ENCODE measurements at places on chromosomes 6 and 20. TPM values are rescaled to one million over a fixed set of nuclear protein-coding genes. Genes with fewer than 3 reads are reported as not detected.

UCKL1 gene
- total RNA-seq: 34.2 TPM

ZBTB46 gene
- 4.5 TPM for total RNA-seq

TGM3 gene
- not detected for total RNA-seq

CST4 gene
- not detected for total RNA-seq

EDN1 gene
- total RNA-seq: 3.2 TPM

DNA sequence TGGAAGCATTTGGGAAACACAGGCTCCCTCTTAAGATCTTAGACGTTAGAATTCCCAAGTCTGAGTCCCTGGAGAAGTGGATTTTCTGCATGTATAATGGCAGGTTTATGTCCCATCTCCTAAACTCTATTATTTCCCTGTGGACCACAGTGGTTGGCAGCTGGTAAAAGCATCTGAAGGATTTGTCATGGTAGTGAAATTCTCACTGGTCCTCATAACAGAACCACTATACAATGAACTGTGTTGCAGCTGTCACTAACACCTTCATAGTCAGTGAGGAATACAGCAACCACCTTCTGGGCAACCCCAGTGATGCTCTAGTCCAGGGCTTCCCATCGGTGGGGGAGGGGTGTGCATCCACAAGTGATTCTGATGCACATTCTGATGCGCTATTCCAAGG lies 396.9 kb downstream of the ZFAND3 start:
- no peak overlapping the region for H3K27ac ChIP-seq
- H3K4me1 ChIP-seq: peaks cover 31% of the 10 kb centered on the region
- no peaks in the 10 kb centered on the region for H3K27me3 ChIP-seq
- no peak for DNase-seq

GRCh38 chr6:17156966-17157365 lies 55.1 kb downstream of the STMND1 start:
- no peaks in the 10 kb centered on the region for H3K36me3 ChIP-seq
- no peak overlapping the region for H3K27ac ChIP-seq
- no peaks in the 10 kb centered on the region for H3K27me3 ChIP-seq
- H3K4me1 ChIP-seq: peaks cover 1% of the 10 kb centered on the region

DNA sequence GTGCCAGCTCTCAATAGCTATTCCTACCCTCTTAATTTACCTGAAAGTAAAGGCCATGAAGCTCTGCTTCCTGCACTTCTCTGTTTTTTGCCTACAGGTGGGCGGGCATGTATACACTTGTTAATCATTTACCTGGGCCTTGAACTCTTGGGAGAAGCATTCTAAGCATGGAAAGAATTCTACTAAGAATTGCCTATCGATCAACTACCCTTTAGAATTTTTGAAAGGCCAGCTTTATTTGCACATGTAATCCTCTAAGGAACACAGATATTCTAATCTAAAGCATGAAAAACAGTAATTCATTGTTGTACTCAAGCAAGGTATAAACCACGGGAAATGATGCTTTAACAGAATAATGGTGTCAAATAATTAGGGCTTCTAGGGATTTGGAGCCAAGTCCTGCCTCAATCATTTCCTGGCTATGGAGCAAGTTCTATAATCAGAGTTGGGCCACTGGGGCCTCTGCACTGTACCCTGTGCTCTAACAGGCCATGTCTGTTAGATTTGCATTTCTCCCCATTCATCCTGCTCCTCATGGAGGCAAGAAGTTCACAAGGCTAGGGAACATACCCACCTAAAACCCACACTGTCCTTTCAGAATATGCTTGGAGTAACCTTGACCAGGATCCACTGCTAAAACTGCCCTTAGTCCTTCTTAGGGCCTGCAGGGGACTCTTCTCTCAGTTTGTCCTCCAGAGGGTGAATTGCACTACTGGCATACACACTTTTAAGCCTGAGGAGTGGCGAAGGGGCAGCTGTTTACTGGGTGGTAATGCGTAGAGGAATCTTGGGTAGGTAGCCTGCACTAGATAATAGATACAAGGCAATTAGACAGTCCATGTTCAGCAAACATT lies 276.4 kb upstream of the JAG1 start:
- no peak for DNase-seq
- H3K4me1 ChIP-seq: peaks cover 3% of the 10 kb centered on the region
- H3K27ac ChIP-seq: no peak overlapping the region
- no peak overlapping the region for H3K4me3 ChIP-seq
- H3K36me3 ChIP-seq: no peaks in the 10 kb centered on the region

DNA sequence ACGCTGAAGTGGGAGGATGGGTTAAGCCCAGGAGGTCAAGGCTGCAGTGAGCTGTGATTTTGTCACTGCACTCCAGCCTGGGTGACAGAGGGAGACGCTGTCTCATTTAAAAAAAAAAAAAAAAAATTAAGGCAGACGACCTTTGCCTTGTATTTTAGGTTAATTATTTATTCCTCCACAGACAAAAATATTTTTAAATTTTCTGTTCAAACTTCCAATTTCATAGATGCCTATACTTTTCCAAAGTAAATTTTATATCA lies 6.3 kb upstream of the SMIM28 start:
- H3K4me1 ChIP-seq: no peaks in the 10 kb centered on the region
- no peaks in the 10 kb centered on the region for H3K36me3 ChIP-seq
- no peak for DNase-seq
- H3K27ac ChIP-seq: no peak overlapping the region
- no peak overlapping the region for H3K4me3 ChIP-seq

DNA sequence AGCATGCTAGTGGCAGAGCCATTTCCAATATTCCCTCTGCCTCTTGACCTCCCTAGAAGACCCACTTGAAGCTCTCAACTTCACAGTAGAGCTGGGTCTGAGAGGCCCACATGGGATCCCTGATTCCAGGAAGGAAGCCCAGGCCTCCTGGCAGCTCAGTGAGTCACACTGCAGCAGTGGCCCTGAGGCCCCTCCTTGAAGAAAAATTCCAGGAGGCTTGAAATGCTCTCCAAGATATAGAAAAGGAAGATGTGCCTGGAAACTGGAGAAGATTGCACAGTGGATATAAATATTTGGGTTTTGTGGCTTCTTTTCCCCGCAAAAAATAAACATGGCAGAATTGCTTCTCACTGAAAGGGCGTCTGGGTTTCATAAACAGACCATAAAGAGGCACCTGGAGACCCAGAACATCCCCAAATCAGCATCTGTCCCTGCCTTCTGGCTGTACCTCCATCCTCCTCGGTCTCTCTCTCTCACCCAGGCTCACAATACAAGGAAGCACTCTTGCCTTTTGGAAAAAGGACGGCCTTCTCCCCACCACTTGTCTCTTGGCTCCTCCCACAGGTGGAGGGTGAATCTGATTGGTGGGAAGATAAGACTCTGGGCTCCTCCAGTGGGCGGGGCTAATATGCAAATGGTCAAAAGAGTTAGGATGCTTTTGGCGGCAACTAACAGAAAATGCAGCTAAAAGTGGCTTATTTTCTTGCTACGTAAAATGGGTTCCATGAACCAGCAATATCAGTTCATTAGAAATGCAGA lies 200.0 kb upstream of the SULF2 start:
- H3K4me1 ChIP-seq: no peaks in the 10 kb centered on the region
- H3K4me3 ChIP-seq: no peak overlapping the region
- no peaks in the 10 kb centered on the region for H3K36me3 ChIP-seq
- DNase-seq: no peak

DNA sequence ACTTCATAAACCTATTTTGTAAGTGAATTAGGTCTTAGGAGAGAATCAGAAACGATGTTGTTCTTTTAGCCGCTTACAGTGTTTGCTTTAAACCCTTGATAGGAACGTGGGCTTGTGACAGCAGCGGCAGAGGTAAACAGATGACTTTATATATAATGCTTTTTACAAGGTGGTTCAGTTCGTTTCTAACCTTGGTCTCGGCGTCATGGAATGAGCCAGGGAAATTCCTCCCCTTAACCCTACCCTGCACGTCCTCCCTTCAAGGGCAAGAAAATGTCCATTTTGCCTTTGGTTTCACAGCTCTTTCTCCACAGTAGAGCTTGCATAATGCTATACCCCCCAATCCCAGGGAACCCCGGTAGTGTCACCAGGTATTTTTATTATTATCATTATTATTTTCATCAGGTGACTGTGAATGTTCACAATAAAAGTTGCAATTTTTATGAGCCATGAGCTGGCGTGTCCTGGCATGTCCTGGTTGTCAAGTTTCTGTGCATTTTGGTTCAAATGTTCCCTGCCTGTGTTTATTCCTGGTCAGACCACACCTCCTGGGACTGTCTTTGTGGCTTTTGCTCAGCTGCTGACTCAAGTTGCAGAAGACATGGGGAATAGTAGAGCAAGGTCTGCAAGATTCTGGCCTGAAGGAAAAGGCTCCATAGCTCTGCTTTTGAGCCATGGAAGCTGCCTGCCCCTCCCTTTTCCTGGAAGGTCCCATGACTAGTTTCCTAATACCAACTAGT lies 112.8 kb upstream of the BMP2 start:
- H3K27ac ChIP-seq: no peak overlapping the region
- no peaks in the 10 kb centered on the region for H3K36me3 ChIP-seq
- H3K4me3 ChIP-seq: no peak overlapping the region
- no peak for DNase-seq
- H3K4me1 ChIP-seq: no peaks in the 10 kb centered on the region
- H3K27me3 ChIP-seq: no peaks in the 10 kb centered on the region

GRCh38 chr6:107555449-107555848 lies 65.5 kb downstream of the SOBP start:
- H3K4me3 ChIP-seq: no peak overlapping the region
- no peak for DNase-seq
- H3K27ac ChIP-seq: no peak overlapping the region
- H3K36me3 ChIP-seq: peaks cover 10% of the 10 kb centered on the region
- no peaks in the 10 kb centered on the region for H3K27me3 ChIP-seq
- no peaks in the 10 kb centered on the region for H3K4me1 ChIP-seq

DNA sequence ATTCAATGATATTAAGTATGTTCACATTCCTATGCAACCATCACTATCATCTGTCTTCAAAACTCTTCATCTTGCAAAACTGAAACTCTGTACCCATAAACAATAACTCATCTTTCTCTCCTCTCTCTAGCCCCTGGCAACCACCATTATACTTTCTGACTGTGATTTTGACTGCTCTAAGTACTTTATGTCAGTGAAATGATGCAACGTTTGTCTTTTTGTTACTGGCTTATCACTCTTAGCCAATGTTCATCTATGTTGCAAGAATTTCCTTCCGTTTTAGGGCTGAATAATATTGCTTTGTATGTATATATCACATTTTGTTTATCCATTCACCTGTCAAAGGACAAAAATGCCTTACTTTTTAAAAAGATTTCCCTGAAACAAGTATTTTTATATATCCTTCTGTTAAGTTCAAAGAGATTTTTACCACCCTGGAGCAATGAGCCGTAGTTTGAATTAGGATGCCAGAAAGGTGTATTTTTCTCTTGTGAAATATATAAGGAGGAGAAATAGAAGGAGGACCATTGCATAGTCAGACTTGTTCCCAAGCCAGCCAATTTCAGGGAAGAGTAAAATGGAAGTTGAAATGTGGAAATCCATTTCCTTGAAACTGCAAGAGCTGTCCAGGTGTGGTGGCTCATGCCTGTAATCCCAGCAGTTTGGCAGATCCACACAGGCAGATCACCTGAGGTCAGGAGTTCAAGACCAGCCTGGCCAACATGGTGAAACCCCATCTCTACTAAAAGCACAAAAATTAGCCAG lies 4.0 kb upstream of the CGAS start:
- H3K27me3 ChIP-seq: peaks cover 13% of the 10 kb centered on the region
- no peak for DNase-seq
- no peak overlapping the region for H3K4me3 ChIP-seq
- peaks cover 7% of the 10 kb centered on the region for H3K4me1 ChIP-seq
- no peaks in the 10 kb centered on the region for H3K36me3 ChIP-seq

DNA sequence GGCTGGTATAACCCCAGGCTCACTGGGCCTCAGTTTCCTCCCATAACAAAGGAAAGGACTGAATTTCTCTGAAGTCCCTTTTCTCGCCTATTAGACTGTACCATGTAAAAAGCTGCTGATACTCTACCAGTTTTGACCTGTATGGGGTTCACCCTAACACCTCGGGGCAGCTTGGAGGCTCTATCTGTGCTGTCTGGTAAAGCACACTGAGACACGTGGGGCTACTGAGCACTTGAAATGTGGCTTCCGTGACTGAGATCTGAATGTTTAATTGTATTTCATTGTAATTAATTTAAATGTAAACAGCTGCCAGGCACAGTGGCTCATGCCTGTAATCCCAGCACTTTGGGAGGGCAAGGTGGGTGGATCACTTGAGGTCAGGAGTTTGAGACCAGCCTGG lies 24.0 kb downstream of the BMP7 start:
- H3K27me3 ChIP-seq: no peaks in the 10 kb centered on the region
- H3K4me3 ChIP-seq: no peak overlapping the region
- H3K36me3 ChIP-seq: no peaks in the 10 kb centered on the region
- H3K27ac ChIP-seq: no peak overlapping the region

DNA sequence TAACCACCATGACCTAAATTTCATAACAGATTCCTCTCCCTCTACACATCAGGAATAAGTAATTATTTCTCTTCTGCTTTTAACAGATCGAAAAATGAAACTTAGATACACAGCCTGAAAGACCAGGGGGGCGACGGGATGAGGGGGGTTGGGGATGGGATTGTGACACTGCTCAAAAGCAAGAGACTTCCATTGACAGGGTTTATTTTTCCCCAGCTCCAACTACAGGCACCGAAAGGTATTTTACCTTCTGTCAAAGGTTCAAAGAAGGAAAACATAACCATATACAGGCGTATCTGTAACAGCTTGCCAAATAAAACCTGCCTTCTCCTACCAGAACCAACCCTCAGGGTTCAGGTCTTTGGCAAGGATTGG lies 1.3 kb downstream of the EPHA7 start:
- peaks cover 20% of the 10 kb centered on the region for H3K4me1 ChIP-seq
- DNase-seq: no peak
- H3K27ac ChIP-seq: no peak overlapping the region

DNA sequence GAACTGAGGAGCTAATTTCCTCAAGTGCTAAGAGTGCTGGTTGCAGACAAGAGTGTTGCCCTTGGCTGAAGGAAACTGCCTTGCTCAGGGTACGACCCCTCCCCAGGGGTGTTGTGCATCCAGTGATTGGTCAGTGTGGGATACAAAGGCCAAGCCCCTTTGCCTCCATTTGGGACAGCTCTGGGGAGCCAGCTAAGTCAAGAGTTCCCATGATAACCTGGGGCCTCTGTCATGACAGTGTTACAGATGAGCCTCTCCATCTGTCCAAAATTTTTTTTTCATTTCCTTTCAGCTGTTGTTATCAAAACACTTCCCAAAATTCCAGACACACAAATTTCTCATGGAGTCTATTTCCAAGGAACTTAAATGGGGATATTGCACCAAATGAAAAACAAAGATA lies 93.3 kb downstream of the HS3ST5 start:
- no peak for DNase-seq
- H3K4me3 ChIP-seq: no peak overlapping the region
- H3K27me3 ChIP-seq: no peaks in the 10 kb centered on the region
- no peaks in the 10 kb centered on the region for H3K36me3 ChIP-seq
